Stimulated activated CD8-positive, alpha-beta memory T cell treated with anti-CD3 and anti-CD28 coated beads, Interleukin-15, amount 100 ng/mL, for 4 hours (primary cell): ENCODE measurements at places on chromosomes 6 and 20.

DNA sequence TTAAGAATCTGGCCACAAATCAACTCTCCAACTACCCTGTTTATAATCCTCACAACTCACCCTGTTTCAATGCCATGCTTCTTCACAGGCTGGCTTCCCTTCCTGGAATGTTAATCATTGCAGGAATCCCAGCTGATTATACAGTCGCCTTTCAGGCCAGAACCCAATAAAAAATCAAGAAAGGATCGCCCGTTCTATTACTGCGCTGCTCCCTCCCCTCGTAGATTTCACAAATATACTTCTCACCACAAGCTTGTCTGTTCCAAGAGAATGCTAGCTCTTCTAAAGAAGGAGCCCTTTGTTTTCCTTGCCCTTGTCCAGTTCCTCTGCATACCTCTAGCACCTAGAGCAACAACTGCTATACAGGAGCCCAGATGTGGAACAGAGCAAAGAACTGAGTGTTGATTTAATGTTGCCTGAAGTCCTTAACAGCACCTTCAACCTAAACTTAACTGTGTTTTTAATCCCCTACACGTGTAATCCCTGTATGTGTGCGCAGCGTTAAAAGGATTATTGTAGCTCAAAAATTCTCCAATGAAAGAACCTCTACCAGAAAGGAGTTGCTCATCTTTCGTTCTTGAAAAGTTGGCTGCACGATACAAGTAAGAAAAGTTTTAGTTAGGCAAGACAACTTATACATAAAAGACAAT is 988 bp downstream of the ECHDC1 start:
- no peak for DNase-seq

GRCh38 chr6:153947808-153948447 is 91.1 kb upstream of the OPRM1 start:
- no peak for DNase-seq

- no peak for DNase-seq
Measured at GRCh38 chr6:162345051-162345511, 382.5 kb downstream of the PRKN start.

DNA sequence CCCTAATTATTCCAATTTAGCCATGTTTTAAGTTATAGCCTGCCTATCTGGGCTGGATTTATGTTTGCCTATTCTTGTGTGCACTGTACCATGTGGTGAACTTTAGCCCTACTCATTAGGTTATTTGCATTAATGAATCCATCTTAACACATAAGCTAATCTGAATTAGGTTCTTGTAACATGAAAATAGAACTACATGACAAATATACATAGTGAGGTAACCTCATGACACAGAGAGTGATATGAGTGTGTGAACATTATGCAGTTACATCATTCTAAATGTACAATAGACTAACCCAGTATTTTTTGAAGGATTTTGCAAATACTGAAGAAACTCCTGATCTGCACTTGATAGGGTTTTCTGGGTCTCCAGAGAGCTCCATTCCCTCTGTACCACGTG is 733.7 kb upstream of the CITED2 start:
- no peak for DNase-seq

GRCh38 chr6:209432-210103 is 82.7 kb upstream of the DUSP22 start:
- no peak for DNase-seq

DNA sequence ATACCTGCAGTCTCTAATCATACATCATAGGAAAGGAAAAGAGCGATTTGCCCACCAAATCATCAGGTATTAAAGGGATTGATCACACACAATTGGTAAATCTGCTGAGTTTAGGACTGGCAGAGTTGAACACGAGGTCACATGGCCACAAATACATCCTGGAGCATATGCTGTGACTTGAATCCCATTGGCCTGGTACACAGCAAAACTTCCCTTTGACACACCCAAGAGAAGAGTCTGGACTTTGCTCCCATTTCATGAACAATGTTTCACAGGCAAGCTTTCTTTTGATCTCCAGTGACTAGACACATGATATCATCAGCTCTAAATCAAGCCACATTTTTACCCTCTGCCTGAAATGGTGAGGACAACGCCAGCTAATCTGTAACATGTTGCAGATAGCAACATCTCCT is 117.9 kb downstream of the ISM1 start:
- DNase-seq: no peak

- DNase-seq: no peak
Measured at GRCh38 chr20:57653546-57653900, 33.3 kb upstream of the ZBP1 start.

DNA sequence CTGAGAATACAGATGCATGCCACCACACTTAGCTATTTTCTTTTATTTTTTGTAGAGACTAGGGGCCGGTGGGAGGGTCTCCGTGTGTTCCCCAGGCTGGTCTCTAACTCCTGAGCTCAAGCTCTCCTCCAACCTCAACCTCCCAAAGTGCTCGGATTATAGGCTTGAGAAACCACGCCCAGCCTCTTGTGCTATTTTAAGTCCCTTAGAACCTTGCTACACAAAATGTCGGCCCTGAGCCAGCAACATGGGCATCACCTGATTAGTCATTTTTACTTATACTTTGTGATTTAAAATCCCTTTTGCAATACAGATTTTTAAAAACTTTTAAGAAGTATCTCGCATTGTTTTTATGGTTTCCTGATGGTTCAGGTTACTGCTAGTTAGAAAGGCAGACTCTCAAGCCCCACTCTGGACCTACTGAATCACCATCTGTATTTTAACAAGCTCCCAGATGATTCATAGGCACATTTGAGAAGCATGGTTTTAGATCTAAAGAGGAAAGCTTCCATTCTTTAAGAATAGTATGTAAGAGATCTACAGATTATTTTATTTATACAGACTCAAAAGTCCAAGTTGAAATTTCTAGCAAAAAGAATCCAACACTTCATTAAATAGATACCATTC is 186.3 kb downstream of the PTPRT start:
- DNase-seq: no peak

- no peak for DNase-seq
Measured at GRCh38 chr6:106730718-106731117, 101.3 kb downstream of the QRSL1 start.

DNA sequence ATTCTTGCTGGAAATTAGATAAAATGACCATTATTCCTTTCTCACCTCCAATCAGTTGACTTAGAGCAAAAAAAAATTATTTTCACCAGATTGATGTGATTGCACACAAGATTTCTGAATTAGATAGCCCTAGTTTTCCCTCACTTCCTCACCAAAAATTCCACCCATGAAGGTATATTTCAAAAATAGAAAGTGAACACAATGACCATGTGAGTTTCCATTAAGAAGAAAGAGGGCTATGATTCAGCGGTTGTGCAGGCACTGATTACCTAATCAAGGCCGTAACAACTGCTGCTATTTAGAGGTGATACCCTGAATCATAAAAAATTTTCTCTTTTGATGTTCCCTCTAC is 19.5 kb upstream of the RALGAPA2 start:
- no peak for DNase-seq

GRCh38 chr20:48326434-48326691 is 501.4 kb downstream of the PREX1 start:
- DNase-seq: no peak

- DNase-seq: no peak
Measured at GRCh38 chr6:101088594-101088993, 207.5 kb upstream of the ASCC3 start.

- no peak for DNase-seq
Measured at GRCh38 chr6:12324748-12325147, 34.6 kb downstream of the EDN1 start.

DNA sequence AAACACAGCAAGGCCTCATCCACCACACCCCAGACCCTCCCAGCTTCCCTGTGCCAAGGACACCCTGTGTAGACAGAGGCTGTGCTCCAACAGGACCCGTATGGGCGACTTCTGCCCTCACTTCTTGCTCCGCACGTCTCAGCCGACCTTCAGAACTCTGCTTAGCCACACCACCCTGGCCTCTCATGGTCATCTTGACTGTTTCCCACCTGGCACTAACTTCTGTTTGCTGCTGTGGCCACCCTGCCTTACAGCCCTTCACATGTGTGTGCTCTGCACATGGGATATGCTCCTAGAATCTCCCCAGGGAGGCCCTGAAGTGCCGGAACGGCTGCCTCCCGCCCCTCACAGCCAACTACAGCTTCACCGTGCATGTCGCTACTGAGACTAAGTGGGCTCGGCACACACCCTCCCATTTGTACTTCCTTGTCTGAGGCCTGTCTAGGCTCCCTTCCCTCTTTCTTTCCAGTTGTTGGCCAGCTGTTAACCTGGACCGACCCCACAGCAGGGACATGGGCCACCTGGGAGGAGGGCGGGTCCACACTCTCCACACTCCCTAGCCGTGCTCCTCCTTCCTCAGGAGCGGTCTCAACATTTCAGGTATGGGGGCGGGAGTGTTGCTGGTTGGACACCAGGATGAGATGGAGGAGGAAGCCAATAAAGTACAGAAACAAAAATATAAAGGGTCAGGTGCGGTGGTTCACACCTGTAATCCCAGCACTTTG is 69.6 kb downstream of the PYGB start:
- DNase-seq: no peak

DNA sequence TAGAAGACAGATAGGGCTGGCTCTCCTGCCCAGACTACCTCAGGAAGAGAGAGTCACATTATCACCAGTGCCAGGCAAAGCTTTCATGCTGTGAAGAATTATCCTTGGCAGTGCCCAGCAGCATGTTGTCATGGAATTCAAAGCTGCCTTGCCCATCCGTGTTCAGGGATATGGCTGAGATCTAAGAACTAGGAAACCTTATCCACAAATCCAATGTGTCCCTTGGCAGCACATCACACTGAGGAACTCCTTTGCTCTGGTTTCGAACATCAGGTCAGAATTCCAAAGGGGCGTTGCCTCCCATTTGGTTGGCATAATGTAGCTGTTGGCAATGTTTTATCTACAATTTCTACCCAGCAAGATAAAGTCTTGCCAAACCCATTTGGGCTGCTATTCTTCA is 52.7 kb downstream of the ADGRF1 start:
- DNase-seq: no peak

DNA sequence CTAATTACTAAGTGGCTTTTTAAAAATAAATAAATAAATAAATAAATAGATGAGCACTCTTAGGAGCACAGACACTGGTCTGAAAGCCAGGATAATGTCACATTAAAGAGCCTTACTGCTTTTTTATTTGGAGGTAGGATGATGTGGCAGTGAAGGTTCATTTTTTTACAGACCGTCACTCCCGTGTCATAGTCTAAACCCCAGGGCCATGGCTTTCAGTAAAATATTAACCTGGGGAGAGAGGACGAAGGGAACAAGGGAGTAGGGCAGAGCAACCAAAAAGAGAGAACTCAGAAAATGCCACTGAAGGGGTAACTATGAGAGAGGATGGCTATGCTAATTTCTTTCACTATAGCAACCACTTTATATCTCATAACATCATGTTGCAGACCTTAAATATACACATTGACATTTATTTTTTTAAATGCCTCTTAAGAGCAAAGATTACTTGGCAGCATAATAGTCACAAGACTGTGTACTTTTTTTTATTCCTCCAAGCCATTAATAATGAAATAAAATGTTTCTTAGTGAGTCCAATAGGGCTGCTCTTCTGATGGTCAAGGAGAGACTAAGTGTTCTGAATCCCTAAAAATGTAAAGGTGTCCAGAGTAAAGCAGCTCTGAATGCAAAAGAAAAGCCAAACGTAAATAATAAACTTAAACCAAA is 100.9 kb upstream of the SIM1 start:
- DNase-seq: no peak

GRCh38 chr6:135493218-135493961 is 4.2 kb downstream of the AHI1 start:
- no peak for DNase-seq

GRCh38 chr6:103925317-103925716 is 934.4 kb downstream of the HACE1 start:
- no peak for DNase-seq

GRCh38 chr6:118724211-118724610 is 72.8 kb upstream of the CEP85L start:
- no peak for DNase-seq

DNA sequence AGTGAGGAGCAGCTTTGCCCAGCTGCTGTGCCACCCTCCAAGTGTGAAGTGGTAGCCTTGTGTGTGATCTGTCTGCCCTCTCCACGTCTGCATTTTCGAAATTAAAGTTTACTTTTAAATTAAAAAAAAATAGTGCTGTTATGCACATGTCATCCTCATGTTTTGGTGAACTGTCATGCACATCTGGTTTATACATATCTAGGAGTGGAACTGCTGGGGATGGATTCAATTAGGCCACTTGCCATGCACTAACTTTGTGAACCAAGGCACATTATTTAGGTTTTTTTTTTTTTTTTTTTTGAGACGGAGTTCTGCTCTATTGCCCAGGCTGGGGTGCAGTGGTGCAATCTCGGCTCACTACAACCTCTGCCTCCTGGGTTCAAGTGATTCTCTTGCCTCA is 3.6 kb downstream of the GTSF1L start:
- no peak for DNase-seq

DNA sequence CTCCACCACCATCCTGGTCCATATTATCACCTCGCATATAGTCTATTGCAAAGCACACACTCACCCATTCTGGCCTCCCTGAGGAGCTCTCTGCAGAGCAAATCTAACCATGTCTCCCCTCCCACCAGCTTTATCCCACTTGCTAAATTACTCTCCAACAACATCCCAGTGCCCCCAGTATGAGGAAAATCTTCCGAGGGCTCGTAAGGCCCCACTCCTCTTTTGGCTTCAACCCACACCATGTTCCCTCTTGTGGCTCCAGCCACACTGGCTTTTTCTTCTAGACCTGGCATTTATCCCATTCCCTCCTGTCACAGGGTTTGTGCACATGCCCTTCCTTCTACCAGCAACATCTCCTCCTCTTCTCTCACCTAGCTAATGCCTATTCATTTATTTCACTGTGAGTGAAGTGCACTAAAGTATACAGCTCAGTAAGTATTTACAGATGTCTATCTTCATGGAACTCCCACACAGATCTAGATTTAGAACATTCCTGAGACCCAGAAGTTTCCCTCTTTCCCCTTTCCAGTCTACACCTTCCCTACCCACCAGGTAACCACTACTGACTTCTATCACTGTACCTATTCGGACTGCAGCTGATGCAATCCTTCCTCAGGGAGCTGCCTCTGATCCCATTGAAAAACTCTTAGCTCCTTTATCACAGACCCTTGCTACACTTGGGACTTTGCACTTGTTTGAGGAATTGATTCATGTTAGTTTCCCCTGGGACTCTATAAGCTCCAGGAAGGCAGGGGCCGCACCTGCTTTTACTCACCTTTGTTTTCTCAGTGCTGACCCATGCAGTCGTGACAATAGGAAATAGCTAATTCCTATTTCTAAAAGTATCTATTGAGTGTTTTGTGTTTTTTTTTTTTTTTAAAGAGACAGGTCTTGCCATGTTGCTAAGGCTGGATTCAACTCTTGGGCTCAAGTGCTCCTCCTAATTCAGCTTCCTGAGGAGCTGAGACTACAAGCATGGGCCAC is 15.5 kb downstream of the MRPL14 start:
- DNase-seq: no peak

GRCh38 chr6:31734821-31735406 is 1.4 kb downstream of the CLIC1 start:
- peak; percentile 29 for DNase-seq
